ENCODE measurements at places on chromosomes 16 and 17. TPM values are rescaled to one million over a fixed set of nuclear protein-coding genes. Genes with fewer than 3 reads are reported as not detected.

CFDP1 gene
- 66.5 TPM for total RNA-seq

PRDM7 gene
- not detected for total RNA-seq

SMCR8 gene
- 12.8 TPM for total RNA-seq

C17orf50 gene
- not detected for total RNA-seq

CES1 gene
- total RNA-seq, result 0.72 TPM

CSH1 gene
- total RNA-seq, result not detected

PMFBP1 gene
- 8.1 TPM for total RNA-seq

TEX2 gene
- 39.6 TPM for total RNA-seq

TNFRSF13B gene
- total RNA-seq, result not detected

GRCh38 chr17:77444984-77445759, 304.4 kb downstream of the SEC14L1 start:
- peak; percentile 90 for DNase-seq

DNA sequence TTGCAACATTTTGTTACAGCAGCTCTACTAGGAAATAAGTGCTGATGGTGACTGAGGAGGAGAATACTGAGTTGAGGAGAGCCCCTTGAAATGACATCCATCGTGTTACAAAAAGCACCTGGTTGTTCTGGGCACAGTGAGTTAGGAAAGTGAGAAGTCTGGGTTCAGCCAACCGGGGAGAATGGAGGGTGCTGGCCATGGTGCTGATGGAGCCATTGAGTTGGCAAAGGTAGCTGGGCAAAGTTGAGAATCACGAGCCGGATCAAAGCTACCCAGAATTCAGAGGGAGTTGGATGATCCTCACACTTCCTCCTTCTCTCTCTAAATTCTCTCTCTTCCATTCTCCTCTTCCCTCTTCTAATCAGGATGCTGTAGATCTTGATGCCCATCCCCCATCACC, 35.0 kb upstream of the ASIC2 start:
- peak; percentile 25 for DNase-seq

- DNase-seq, result no peak
Measured at GRCh38 chr17:17609121-17609520, 17.6 kb upstream of the PEMT start.

DNA sequence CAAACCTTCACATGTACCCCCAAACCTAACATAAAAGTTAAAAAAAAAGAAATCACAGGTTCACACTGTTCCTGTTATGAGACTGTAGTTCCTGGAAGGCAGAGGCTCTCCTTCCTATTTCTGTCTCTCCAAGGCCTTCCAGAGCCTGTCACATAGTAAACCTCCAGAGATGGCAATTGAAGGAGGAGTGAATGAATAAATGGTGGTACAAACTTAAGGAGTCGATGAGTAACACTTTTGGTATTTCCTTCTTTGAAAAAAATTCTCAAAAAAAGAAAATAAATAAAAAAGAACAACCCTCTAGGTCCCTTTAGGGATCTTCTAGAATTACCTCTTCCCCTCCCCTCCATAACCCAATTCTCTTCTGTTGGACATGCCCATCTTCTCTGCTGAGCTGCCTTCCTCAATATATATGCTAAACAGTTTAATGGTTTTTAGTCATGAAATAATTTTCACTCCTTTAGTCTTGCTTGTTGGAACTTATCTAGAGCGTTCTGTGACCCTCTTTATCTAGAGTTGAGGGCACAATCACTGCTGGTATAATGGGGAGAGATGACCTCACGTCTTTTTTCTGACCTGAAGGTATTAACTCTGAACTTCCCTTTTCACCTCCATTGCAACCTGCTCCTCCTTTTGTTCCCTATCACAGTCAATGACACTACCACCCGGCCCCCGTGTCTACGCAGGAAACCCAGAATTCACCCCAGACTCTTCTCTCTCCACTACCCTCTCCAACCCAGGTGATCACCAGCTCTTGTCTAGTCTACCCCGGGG, 1.7 kb upstream of the TAF15 start:
- DNase-seq, result no peak

DNA sequence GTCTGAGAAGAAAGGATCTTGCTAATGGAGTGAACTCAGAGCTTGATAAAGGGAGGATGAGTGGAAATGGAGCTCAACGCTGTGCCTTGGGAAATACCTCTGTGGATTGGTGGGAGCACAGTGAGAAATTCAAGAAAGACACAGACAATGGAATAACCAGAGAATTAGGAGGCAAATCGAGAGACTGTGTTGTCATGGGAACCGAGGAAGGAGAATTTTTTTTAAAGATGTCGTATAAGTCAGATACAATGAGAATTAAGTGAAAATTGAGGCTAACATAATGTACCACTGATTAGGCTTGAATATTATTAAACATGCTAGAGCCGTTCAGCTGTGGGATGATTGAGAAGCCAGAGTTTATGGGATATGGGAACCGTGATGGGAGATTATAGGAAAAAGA, 134.2 kb downstream of the PRKCA start:
- no peak for DNase-seq

DNA sequence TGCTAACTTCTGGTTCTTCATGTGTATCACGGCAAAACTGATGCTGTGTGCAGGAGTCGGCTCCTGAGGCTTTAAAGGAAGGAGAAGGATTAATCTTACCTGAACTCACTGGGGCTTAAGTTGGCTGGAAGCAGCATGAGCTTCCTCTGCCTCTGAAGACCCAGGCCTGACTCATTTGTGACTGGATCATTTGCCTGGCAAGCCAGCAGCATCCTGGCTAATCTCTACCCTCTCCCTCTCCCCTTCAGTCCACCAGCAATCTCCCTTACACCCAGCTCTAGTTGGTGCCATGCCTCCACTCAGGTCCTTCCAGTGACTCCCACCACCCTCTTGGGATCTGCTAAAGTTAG, 150.3 kb downstream of the IRX3 start:
- no peak for DNase-seq

DNA sequence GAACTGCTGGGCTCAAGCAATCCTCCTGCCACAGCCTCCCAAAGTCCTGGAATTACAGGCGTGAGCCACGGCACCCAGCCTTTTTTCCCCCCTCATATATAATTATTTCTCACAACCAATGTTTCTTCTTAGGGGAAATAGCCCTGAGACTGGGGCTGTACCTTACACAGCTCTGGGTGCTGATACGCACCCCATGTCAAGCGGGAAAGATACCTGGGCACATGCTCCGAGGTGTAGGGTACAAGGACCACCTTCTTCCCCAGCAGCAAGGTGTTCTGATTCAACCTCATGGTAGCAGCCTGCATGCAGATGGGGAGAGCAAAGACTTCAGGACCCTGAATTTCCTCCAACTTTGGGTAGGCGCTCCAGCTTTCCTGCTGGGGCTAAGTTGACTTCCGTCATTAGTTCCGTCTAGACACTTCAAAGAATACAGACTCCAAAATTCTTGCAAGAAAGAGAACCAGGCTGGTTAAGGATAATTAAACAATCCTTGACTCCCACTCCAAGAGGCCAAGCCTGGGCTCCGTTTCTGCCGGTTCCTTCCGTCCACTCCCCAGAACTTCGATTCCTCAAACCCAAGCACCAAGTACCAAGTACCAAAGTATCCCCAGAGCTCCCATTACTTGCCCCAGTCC, 619 bp downstream of the NAT9 start:
- no peak for DNase-seq

- no peak for DNase-seq
Measured at GRCh38 chr17:17849845-17850373, 13.1 kb upstream of the SREBF1 start.

- no peak for DNase-seq
Measured at GRCh38 chr17:64056269-64057005, 36.0 kb upstream of the ICAM2 start.

Data from tongue (tissue), 3 donors.